ENCODE measurements at places on chromosomes 1 and 21. TPM values are rescaled to one million over a fixed set of nuclear protein-coding genes. Genes with fewer than 3 reads are reported as not detected.

Gene CELA3A
- not detected for total RNA-seq

DNA sequence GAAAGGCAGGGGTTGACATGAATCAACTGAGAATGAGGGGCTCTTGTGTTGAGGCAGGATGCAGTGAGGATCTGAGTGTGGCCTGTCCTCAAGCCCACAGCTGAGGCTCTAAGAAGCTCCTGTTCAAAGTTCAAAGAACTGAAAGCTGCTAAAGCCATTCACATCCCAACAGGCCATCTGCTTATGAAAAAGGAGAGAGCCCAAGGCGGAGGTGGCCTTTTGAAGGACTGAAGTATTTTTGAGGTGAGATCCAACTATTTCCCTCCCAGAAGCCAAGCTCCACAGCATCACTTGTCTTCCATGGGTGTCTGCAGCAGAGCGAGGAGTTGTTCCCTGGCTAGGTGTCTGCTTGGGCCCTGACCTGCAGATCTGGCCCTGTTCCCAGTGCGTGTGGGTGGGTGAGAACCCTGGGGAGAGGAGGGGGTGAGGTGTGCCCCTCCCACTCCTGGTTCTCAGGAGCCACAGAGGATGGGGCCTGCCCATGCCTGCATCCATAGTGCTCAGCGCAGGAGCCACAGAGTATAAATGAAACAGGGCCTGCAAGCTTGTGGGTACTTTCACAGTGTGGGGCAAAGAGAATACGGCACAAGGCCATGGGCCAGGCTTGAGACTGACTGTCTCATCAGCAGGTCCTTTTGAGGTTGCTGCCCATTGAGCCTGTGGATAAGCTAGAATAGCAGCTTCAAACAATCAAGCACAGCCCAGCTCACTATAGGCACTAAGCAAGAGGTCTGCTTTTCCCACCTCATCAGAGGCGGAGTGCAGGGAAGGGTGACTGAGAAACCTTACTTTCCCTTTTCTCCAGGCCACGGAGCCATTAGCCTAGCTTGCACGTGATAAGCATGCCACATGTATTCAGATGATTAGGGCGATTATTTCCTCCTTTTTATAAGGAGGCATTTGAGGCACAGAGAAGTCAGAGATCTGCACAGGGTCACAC lies 15.7 kb downstream of the REG4 start:
- no peak for ATAC-seq

- ATAC-seq: peak; percentile 49
Observed at GRCh38 chr1:230067419-230067870, 407 bp downstream of the GALNT2 start.

- peak; percentile 34 for ATAC-seq
Observed at GRCh38 chr1:86375688-86376087, 20.4 kb downstream of the ODF2L start.

GRCh38 chr1:28443550-28443949 lies 62.3 kb upstream of the RCC1 start:
- no peak for ATAC-seq

All from motor neuron (in vitro differentiated cells).